ENCODE measurements at places on chromosomes 5 and 9.

DNA sequence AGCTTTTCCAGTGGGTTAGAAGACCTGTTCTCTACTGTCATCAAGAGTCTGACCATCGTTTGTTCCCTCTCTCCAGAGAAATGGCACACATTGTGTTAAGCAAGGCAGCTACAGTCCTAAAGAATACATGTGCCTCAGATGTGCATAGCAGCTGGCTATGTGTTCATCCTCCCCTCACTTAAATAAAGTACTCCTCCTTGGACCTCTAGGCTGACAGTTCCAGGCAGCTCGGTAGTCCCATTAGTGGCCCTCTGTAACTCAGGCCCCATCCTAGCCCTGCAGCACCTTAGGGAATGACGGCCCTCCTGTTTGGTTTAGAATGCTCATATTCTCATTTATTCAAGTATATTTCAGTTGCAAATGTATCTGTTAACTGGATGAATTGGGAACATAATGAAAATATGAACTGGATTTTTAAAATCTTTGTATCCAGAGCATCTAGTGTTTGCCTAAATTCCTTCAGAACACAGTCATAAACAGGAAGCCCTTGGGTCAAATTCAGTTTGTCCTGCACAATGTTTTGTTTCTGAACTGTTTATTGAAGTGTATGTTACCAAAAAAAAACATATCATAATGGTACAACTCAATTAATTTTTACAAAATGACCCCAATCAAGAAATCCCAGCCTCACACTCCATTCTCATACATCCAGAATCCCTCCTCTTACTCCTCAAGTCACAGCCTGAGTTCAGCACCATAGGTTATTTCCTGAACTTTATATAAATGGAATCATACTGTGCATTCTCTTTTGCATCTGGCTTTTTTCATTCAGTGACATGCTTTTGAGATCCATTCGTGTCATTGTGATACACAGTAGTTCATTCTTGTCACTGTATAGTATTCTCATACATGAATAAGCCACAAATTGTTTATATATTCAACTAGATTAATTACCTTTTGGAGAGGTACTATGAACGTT lies 1.6 kb upstream of the ASPN start:
- no peak for DNase-seq

GRCh38 chr9:88529496-88529895 lies 5.5 kb upstream of the NXNL2 start:
- DNase-seq: no peak

DNA sequence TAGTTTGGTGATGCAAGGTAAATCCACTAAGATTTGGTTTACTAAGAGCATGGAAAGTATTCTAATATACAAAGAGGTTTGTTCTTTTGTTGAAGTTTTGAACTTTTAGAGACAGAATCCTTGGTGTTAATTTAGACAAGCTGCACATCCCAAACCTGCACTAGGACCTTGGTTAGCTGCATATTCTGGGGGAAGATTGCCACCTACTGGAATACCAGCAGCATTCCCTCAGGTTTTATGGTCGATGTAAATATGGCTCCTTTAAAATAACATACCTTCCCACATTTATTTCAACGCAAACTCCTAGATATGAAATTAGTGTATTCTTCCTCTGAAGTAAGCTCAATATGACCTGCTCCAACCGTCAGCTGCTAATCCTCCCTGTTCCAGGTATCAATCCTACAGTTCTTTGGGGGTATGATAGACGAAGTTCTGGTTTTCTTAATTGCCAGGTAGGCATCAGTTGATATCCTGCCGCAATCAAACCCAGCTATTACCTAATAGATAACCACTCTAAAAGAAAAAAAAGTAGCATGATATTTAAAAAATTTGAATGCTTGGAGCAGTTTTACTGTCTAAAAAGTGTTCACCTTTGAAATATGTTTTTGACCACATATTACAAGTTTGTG lies 624.1 kb downstream of the ISL1 start:
- DNase-seq: no peak

DNA sequence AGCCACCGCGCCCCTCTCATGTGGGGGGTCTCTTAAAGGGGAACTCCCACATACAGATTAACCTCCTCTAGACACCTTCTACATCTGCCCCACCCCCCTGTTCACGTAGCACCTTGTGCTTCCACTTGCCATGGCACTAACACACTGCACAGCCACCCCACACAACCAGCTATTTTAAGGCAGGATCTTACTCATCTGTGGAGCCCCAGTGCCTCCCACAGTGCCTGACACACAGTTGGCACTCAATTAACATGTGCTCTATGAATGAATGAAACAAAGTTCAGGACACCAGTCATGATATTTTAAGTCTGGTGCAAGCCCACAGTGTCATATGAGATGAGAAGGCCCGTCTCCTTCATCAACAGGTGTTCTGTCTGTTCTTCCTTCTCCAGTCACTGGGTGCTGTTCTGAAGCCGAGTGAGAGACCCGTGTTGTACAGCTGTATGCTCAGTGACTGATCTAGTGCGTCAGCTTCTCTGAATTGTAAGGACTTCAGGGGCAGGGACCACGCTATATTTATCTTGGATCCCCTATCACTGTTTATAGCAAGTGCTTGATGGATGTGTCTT lies 149.1 kb downstream of the TLE1 start:
- no peak for DNase-seq

DNA sequence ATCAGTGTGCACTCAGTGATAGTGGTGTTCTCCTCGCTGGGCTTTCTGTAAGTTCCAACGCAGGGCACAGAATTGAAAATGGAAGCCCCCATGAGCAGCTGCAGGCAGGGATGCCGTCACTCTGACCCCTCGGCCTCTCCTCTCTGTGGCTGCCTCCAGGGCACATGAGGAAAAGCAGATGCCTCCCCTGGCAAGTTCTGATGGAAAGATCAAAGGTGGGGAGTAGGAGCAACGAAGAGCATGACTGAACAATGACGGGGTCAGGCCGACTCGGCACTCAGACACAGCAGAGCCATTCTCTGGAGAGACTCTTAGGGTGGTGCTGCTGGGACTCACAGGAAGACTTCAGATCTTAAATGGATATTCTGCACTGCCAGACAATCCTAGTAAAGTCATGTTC lies 65.6 kb upstream of the CKMT2 start:
- no peak for DNase-seq

- DNase-seq: no peak
Observed at GRCh38 chr5:76166886-76167576, 83.8 kb downstream of the SV2C start.

GRCh38 chr5:179852993-179853547 lies 5.5 kb downstream of the MRNIP start:
- no peak for DNase-seq

- no peak for DNase-seq
Observed at GRCh38 chr9:35522187-35522586, 32.3 kb downstream of the RUSC2 start.

- DNase-seq: no peak
Observed at GRCh38 chr5:103216137-103216536, 42.4 kb upstream of the MACIR start.

Measured in activated T-cell treated with anti-CD3 and anti-CD28 coated beads for 1 hour (primary cell).